ENCODE measurements at places on chromosomes 13 and 19.

DNA sequence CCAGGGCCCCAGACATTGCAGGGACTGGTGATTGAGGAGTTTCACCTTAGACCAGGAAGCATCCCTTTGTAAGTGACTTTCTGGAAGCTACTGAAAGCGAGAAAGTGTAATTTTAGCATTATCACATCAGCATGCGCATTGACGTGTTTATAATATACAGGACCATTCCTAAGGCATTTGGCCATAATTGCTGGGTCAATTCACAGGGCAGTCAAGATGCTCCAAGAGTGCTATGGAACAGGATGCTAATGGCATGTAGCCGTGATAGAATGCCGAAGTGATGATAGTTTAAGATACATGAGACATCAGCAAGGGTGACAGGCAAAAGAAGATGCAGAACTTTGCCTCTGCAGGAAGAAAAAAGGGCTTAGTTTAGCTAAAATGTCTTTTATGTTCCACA, 347.6 kb upstream of the NBEA start:
- no peak for DNase-seq

DNA sequence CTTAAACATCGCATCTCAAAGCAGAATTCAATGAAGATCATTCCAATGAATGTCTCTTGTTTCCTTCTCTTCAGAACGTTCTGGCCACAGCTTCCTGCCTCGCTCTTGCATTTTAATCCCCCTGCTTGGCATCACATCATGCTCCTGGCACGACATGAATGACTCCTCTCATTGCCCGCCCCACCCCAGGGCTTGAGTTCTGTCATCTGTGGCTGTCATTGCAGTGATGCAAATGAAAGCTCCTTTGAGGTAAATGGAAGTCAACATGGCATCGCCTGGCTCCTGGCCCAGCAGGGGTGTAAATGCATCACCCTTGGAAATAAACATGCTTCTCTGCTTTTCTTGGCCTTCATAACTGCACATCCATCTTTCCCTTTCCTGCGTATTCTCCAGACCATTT, 48.6 kb downstream of the SCEL start:
- DNase-seq, result no peak

GRCh38 chr13:41231786-41232185, 31.6 kb downstream of the MTRF1 start:
- DNase-seq, result no peak

DNA sequence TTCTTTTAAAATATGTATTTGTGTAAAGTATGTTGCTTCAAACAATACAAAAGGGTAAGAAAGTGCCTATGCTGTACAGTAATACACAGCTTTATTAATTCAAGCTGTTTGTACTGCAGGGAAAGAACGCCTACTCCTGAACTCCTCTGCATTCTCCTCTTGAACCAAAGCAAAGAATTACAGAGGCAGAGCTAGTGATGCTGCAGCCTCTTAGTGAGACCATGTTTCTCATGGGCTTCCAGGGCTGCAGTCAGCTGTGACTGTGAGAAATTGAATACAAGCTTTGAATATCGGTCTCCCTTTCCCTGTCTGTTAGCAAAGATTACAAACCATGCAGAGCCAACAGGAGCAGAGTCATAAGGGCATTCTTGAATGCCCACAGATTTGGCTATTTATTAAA, 248.5 kb downstream of the SLITRK1 start:
- no peak for DNase-seq

GRCh38 chr19:3029065-3029923, at the start of gene TLE2:
Gene TLE2 (minus strand): TSS chr19:3029280. CDS start chr19:3028904, 376 bp downstream.
- DNase-seq, result no peak

DNA sequence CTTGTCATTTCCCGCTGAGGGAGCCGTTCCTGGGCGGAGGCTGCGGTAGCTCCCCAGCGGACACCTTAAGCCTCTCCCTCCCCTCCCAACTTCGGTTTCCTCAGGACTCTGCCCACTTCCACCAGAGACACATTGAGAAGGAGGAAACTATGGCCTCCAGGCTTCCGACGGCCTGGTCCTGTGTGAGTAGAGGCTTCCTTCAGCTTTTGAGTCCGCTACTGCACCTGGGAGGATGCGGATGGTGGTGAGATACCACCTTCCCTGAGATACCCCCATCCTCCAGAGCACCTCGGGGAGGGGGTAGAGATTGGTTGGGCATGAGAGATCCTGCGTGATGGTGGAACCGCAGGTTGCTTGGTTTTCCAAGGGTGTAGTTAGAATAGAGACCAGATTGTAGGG, 955 bp downstream of the ZNF274 start:
- DNase-seq, result no peak

GRCh38 chr13:26561651-26562511, 4.4 kb downstream of the WASF3 start:
- DNase-seq, result no peak

DNA sequence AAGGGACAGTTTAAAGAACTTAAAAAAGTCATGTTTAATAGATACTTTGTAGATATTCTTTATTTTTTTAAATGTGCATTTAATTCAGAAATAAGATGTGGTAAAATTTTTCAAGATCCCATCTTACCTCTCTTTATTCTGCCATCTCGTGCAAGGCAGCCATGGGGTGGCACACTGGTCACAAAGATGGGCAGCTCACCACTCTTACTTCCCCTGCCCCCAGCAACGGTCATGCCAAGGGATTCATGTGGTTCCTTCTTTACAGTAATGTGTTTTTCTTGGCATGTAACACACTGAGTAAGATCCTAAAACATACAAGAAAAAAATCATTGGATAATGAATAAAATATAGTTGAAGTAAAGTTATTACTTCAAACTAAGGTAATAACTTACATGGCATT, 64.2 kb downstream of the LNX2 start:
- DNase-seq, result no peak

GRCh38 chr13:112349681-112350080, 26.5 kb upstream of the SPACA7 start:
- no peak for DNase-seq

DNA sequence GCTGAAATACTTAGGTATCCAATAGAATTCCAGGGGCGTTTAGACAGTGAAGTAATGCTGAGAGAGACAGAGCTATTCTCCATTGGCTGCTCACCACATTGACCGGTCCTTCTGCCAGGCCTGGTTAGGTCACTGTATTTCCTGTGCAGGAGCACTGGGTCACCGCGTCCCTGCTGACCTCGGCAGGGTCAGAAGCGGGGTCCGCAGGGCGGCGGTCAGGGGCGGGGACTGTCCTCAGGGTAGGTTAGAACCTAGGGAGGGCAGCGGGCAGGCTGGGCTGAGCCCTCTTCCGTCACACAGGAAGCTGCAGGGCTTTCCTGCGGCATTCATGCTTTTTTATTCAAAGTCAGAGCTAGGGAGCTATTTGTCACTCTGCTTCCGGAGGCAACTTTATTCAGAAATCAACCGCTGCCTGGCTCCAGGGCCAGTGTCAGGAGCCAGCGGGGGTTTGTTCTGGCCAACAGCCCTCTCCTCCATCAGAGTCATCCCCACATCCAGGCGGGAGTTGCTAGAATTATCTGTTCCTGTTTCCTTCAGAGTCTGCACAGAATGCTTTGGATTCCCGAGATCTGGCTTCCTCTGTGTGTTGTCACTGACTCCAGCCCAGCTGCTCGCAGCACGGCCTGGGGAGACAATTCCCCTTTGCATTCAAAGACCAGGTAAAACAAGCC, 81.2 kb upstream of the WASF3 start:
- no peak for DNase-seq

DNA sequence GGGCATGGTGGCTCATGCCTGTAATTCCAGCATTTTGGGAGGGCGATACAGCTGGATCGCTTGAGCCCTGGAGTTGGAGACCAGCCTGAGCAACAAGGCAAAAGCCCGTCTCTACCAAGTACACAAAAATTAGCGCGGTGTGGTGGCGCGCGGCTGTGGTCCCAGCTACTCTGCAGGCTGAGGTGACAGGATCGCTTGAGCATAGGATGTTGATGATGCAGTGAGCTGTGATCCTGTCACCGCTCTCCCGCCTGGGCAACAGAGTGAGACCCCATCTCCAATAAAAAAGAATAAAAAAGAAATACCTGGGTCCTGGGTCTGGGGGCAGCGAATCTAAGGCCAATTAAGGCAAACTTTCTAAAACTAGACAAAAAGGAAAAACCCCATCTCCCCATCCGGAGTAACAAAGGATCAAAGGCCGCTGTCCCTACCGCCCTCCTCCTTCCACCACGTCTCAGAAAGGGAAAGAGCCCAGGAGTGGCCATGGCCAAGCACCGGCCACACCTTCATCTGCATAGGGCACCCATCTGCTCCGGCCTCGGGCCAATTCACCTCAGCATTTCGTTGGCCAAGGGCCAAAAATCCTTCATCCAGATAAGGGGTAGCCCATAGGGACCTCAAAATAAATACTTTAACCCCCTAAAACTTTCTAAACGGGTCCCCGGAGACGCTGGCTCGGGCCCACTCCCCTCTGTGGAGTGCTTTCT, 851 bp downstream of the ZNF320 start:
- no peak for DNase-seq

GRCh38 chr13:63671296-63671695, 2255.6 kb upstream of the PCDH20 start:
- no peak for DNase-seq

GRCh38 chr19:16736709-16737108, 17.1 kb downstream of the NWD1 start:
- no peak for DNase-seq

DNA sequence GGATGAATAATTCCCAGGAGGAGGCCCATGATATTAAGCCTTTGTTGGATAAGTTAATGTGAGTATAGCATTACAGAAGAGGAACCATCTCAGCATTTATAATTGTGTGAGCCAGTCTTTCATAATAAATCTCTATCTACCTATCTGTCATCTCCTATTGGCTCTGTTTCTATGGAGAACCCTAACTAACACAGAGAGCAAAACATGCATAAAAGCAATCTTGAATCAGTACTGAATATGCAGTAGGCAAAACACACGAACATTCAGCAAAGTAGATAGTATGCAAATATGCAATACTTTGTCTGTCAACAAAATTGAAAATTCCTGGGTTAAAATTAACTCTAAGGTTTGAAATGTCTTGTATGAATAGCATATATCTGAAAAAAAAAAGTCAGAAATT, 966.3 kb downstream of the DIAPH3 start:
- no peak for DNase-seq

- DNase-seq, result no peak
Observed at GRCh38 chr13:70784207-70784989, 676.1 kb upstream of the KLHL1 start.

DNA sequence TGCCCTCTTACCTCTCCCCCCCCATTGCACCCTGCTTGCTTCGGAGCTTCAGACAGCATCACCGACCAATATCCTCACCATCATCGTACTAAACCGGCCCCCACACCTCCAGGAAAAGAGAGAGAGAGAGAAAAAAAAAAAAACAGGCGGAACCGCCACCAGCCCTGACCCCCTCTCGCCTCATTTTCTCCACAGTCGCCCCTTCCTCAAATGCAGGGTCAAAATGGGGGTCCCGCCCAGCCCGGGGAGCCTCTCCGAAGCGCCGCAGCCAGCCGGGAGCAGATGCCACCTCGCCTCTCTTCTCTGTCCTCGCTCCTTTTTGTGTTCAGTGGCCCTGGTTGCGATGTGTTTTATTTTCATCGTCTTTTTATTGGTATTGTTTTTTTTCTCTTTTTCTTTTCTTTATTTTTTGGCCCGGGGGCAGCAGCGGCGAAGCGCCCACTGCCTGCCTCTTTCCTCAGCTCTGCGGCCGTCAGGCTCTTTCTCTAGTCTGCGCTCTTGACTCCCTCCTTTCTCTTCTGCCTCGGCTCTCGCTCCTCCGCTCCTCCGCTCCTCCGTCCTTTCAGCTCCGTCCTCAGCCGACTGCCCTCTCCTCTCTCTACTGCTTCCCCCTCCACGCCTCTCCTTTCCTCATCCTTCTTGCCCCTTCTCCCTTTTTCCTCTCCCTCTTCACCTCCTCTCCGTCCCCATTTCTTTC, 41.4 kb downstream of the DEDD2 start:
- no peak for DNase-seq

GRCh38 chr13:113364901-113365582, 1.1 kb upstream of the GRTP1 start:
- no peak for DNase-seq

GRCh38 chr13:86945584-86945983, 725.6 kb upstream of the SLITRK5 start:
- DNase-seq, result no peak

DNA sequence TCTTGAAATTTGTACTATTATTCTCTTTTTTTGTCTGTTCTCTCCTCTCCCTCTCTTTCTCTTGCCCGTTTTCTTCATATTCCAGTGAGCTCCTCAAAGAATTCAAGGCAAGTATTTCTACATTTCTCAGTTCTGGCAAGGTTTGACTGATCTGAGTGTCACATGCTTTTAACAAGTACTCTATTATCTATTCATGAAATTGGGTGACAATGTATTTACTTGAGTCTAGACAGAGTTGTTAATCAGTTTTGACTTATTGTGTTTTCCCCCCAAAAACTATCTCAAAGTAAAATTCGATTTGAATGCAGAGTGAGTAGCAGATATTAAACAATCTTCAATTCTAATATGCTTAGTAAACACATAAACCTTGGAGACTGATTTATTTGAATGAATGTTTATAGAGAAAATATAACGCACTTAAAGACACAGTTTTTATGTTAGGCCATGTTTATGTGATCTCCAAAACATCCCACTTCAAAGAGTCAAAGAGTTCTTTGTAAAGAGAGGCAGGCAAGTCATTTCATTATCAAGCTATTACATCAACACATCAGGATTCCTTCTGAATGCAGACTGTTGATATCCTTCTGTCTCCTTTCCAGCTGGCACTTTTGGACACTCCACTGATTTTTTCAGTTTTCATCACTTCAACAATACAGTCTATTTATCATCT, 166.6 kb downstream of the SLITRK6 start:
- DNase-seq, result no peak

DNA sequence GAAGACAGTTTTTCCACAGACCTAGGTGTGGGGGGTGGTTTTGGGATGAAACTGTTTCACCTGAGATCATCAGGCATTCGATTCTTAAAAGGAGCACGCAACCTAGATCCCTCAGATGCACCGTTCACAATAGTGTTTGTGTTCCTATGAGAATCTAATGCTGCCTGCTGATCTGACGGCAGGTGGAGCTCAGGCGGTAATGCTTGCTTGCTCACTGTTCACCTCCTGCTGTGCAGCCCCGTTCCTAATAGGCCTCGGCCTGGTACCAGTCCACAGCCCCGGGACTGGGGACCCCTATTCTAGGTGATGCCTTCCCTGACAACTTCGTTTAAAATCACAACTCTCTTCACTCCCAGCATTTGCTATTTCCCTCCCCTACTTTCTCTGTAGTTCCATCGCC, 149.6 kb downstream of the IER2 start:
- DNase-seq, result no peak

DNA sequence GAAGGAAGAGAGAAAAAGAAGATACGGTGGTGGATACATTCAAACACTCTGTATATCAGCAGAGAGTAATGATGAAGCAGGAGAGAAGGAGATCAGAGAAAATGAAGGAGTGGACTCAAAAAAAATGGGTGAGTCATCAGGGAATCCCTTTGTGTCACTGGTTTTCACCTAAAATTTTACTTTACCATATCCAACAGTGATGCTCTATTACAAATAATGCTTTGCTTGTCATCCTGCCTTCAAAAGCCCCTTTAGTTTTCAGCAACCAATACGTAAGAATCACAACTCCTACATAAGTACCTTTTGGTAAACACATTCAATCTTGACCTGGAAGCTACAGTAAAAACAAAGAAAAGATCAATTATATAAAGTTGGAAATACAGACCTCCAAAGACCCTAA, 88.8 kb downstream of the ENOX1 start:
- no peak for DNase-seq

GRCh38 chr13:114105521-114106225, 26.8 kb downstream of the RASA3 start:
- no peak for DNase-seq

- no peak for DNase-seq
Observed at GRCh38 chr19:51417107-51417809, at the start of gene SIGLEC10. Gene SIGLEC10 (minus strand): TSS chr19:51417642. CDS start chr19:51417581, 61 bp downstream.

- DNase-seq, result no peak
Observed at GRCh38 chr19:725461-726089, 16.8 kb downstream of the PALM start.

Data from T-helper 17 cell (primary cell).